ENCODE measurements at places on chromosomes 12 and 14.

DNA sequence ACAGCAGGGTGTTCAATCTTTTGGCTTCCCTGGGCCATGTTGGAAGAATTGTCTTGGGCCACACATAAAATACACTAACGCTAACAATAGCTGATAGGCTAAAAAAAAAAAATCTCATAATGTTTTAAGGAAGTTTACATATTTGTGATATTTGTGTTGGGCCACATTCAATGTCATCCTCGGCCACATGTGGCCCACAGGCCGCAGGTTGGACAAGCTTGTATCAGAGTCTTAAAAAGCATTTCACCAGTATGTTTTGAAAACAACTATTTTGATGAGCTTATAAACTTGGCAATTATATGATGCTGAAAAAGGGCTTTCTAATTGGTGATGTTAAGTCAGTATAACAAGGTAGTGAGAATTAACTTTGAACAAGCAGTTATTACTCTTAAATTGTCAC is 78.9 kb downstream of the PIK3C2G start:
- no peak for DNase-seq

GRCh38 chr12:42266579-42267230 is 28.7 kb upstream of the YAF2 start:
- no peak for DNase-seq

DNA sequence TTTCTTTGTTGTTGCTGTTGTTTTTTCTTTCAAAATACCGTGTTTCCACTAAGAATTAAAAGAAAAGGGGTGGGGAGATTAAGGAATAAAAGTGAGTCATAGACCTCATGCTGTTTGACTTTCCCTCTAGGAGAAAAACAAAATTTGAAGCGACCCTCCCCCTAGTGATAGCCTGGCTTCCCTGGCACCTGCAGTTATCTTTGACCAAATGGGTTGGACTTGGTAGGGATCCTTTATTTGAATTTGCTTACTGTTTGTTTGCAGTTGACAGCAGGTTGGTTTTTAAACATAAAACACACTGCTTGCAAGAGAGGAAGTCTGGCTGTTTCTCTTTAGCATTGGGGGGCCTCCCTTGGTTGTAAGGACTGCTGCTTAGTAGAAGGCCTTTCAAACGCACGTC is 14.0 kb downstream of the OTX2 start:
- DNase-seq = no peak

GRCh38 chr14:103456167-103456835 is 66.3 kb downstream of the CKB start:
- no peak for DNase-seq

DNA sequence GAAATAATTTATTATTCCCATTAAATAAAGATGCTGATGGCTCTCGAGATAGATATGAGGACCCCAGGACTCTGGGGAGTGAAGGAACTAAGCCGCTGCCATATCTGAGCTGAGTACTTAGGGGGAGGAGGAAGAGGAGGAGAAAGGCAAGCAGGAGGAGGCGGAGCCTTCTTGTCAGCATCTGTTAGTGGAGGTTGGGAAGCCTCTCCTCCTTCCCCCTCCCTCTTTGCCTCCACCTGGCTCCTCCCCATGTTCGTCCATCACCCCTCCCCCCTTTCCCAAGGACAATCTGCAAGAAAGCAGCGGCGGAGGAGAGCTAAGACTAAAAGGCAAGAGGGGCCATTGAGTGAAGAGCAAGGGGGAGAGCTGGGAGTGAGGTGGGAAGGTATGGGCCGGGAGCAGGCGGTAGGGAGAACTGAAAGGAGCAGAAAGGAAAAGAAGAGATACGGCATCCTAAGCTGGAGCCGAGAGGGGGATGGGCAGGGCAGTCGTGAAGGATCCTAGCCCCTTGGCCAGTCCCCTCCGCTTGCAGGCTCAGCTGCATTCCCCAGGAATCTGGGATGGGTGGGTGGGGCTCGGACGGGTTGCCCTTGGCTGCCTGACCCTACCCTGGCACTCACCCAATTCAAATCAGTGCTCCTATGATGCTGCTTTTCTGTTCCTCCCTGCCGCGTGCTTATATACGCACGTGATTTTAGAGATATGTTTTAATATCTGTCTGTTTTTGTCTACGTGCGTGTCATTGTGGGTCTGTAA is at the start of gene PFKM:
Gene PFKM, plus strand, starts transcription at position 287 of the 756 bp plus-strand sequence. CDS start 3,411 bp downstream, outside the sequence.
- DNase-seq = peak; percentile 91

GRCh38 chr12:7346551-7347225 is 42.8 kb downstream of the ACSM4 start:
- DNase-seq = no peak

DNA sequence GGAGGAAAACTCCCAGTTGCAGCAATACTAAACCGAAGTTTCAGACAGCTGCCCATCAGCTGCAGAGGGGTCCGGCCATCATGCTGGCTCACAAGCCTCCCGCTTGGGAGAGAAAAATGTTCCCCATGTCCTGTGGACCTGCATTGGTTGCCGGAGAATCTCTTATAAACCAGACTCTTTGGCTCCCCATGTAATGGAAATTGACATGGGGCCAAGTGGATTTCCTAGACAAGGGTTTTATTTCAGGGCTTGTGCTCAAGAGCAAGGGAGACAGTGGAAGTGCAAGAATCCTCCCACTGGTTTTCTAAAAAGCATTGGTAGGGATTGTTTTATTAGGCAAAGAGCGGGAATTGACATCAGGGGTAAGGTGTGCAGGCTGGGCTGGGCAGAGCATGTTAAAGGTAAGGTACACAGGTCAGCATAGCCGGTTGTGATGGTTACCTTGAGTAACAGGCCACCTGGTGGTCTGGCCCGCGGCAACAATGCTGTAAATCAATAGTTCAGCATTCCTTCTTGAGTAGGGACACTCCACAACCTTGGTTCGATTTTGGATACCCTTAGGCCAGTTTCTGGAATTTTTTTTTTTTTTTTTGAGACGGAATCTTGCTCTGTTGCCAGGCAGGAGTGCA is 135.4 kb downstream of the UNC79 start:
- DNase-seq = no peak

GRCh38 chr14:69291396-69291795 is 31.4 kb downstream of the GALNT16 start:
- DNase-seq = no peak

- no peak for DNase-seq
Observed at GRCh38 chr14:65828396-65828795, 415.9 kb downstream of the FUT8 start.

GRCh38 chr12:132026796-132027500 is 77.2 kb downstream of the EP400 start:
- DNase-seq = no peak

- no peak for DNase-seq
Observed at GRCh38 chr12:115922952-115923564, 354.4 kb downstream of the MED13L start.

DNA sequence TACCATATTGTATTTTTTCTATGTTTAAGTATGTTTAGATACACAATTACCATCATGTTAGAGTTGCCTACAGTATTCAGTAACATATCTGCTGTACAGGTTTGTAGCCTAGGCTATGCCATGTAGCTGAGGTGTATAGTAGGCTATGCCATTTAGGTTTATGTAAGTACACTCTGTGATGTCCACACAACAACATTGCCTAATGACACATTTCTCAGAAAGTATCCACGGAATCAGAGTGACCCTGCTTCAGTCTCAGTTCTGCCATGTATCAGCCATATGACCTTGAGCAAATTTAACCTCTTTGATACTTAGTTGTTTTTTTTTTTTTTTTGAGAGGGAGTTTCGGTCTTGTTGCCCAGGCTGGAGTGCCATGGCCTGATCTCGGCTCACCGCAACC is 12.7 kb downstream of the SUSD6 start:
- no peak for DNase-seq

GRCh38 chr14:52068615-52069306 is at the start of gene NID2:
Gene NID2, minus strand, starts transcription at chr14:52069059. Its CDS starts 65 bp downstream, at chr14:52068994.
- DNase-seq = peak; percentile 32

DNA sequence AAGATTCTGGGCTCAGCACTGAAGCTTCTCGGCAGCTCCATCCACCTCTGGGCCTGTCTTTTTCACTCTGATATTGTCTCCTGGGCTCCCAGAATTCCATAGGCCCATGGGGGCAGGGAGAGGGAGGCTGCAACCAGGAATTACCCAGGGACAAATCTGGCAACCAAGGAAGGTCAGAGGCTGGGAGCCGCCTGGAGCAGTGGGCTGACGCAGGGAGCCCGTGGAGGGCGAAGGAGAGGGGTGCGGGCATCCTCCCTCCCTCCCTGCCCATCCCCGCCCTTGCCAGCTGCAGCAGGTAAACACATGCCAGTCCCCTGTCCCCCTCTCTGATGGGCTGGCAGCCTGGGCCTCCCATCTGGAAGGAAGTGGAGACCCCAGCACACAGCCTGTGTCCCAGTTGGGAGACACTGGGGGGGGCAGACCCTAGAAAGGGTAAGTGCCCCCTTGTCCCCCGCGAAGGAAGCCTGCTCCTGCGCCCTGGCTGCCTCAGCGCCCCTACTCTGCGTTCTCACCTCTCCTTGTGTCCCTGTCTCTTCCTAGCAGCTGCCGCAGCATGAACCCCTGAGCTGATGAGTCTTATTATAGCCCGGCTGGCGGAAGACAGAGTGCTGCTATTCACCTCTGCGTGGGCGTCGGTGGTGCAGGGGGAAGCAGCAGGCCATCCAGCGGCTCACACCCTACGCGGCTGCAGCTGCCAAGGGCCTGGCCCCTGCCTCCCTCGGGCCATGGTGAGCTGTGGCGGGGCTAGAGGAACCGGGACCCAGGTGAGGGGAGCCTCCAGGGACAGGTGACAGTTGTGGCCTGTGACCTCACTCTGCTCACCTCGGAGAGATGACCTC is 6.7 kb downstream of the LRTM2 start:
- DNase-seq = no peak

GRCh38 chr12:52059582-52060497 is 8.6 kb downstream of the NR4A1 start:
- DNase-seq = no peak

GRCh38 chr12:119748497-119748896 is 80.6 kb downstream of the PRKAB1 start:
- DNase-seq = no peak

DNA sequence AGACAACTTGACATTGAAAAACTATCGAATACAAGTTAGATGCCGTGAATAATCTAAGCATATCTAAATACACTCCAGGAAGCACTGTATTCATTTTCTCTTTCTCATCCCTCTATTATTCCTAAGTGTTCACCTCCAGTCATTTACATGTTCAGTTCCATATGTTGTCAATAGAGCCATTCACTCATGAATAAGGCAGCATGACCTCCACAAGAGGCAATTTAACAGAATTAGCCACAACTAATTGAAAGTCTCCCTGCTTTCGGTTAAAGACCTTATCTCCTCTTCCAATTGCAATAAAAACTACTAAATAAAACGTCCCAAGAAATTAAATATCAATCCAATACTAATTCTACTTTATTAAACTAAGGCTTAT is 1.8 kb downstream of the LRIG3 start:
- no peak for DNase-seq

DNA sequence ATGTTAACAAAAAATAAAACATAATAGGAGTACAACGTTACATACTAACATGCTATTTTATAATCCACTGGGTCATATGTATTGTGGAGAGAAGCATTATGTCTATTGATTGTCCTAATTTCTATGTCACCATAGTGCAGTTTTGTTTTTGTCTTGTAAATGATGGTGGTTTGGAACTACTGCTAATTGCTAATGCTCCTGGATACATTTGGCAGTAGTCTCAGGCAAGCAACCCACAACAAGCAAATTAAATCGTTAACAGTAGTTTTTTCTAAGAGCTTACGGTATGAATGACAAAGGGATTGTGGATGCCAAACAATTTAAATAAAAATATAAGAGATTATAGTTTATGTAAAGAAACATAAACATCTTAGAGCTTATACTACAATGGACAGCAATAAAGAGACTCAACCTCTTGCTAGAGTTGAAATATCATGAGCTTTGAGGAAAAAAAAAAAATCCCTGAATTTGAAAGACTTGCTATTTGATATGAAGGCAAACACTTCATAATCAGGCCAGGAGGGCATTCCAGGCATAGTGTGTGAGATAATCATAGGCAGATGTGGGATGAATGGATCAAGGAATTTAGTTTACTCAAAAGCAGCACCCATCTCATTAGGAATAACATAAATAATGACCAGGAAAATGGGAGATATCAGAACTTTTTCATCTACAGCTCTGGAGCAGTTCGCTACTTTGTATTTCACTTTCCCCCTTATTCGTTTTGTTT is 181.3 kb downstream of the CCDC59 start:
- no peak for DNase-seq

DNA sequence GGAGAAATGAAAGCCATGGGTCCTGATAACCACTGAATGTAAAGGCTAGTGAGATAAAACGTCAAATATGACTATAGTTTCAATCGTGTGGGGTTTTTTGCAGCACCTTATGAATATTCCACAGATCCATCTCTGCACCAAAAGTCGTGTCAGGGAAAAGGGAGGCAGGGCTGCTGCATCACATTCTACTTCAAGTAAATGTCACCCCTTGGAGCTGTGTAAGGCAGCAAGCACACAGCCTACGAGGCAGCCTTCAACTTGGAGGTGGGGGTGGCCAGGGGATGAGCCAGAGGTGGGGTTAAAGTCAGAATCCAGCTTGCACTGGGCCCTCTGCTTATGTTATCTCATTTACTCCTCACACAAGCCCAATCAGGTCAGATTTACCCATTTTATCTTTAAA is 90.4 kb downstream of the ARMH4 start:
- no peak for DNase-seq

GRCh38 chr14:104639471-104639870 is 34.9 kb upstream of the TMEM179 start:
- DNase-seq = no peak

DNA sequence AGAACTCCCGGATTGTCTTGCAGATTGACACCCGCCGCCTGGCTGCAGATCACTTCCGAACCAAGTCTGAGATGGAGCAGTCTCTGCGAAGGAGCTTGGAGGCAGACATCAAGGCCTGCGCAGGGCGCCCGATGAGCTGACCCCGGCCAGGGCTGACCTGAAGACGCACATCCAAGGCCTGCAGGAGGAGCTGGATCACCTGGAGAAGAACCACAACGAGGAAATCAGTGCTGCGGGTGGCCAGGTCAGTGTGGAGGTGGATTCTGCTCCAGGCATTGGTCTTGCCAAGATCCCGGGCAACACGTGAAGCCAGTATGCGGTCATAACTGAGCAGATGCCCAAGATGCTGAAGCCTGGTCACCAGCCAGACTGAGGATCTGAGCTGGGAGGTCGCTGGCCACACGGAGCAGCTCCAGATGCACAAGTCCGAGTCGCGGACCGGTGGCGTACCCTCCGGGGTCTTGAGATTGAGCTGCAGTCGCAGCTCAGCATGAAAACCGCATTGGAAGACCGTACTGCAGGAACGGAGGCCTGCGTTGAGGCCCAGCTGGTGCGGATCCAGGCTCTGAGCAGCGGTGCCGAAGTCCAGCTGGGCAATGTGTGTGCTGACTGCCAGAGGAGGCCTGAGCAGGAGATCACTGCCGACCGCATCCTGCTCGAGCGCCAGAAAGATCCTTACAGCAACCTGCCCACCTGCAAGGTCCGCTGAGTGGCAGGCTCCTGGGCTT is 12.4 kb upstream of the A2M start:
- no peak for DNase-seq

DNA sequence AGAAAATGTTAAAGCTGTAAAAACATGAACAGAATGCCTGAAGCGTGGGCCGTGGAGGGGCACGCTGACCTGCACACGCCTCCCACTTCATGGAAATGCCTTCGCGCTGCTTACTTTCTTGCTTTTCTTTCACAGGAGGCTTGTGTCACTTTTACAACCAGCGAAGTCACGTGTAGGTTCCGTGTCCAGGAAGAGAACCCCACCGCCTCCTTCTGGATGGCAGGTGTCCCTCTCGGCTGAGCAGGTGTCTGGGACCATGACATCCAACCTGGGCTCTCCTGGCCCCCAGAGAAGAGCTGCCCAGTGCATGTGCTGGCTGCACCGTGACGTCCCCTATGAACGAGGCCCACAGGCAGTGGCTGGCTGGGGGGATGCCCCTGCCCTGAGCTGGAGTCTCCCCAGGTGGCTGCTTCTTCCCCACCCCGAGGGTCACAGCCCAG is 345.0 kb upstream of the SFSWAP start:
- no peak for DNase-seq
